ENCODE measurements at places on chromosomes 2 and 18.

DNA sequence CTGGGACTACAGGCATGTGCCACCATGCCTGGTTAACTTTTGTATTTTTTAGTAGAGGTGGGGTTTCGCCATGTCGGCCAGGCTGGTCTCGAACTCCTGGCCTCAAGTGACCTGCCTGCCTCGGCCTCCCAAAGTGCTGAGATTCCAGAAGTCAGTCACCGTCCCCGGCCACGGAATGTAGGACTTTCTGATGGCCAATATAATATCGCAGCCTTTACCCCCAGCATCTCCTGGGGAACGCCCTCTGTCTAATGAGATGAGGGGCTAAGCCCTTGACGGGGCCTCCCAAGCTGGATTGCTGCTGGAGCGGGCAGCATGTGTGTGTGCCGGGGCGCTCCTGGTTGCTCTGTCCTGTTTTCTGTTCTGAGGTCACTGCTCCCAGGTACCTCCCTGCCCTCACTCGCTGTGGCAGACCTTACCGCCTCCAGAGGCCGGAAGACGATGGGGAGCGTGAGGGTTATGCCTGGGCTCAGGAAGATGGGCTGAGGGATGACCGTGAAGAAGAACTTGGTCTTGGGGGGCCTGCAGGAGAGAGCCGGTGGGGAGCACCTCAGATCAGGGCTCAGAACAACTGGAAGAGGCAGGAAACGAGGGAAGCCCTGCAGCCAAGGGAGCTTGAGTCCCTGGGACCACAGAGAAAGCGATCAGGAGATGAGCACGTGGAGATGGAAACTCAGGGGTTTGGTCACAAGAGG, 9.1 kb downstream of the CFAP65 start:
- DNase-seq, result no peak

DNA sequence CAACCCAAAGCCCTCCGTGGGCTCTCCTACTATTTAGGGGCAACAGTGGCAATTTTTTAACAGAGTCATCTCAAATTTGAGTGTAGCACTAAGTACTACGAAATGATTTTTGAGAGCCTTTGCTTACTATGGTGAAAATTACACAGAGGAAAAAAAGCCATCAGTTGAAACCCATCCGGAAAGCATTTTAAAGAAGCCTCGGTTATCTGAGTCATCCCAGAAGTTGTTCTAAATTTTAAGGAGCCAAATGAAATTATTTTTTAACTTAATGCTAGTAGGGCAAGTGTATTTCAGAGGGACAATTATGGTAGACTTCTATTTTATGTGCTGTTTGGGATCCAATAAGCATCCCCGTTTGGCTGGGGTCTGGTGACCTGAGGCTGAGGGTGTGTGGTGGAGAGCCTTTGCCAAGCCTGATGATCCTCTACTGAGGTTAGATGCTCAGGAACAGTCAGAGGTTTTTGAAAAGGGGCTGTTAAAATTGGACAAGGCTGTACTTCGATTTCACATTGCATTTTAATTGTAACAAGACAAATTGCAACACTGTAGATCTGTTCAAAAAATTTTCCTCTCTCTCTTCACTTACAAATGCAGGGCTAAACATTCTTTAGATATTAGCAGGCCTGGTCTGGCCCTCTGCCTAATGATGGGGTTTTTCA, 47.0 kb downstream of the RAPGEF4 start:
- DNase-seq, result no peak

DNA sequence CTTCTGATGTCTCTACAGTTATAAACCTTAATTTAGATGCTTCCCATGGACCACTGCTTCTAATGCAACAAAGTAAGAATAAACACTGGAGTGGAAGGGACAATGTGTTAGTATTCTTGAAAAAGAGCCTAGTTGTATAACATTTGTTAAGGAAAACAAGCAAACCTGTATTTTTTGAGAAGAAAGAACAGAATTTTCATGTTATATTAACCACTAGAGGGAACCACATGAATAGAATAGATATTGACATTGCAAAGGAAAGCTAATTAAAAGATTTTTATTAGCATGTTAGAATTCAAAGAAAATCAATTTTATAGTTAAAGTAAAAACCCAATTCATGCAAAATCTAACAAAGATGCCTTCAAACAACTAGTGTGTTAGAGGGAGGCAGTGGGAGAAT, 151.2 kb upstream of the BARD1 start:
- DNase-seq, result no peak

GRCh38 chr18:13574355-13574754, 152.0 kb downstream of the FAM210A start:
- DNase-seq, result no peak
